ENCODE measurements at places on chromosomes 12 and 14. TPM values are rescaled to one million over a fixed set of nuclear protein-coding genes. Genes with fewer than 3 reads are reported as not detected.

Gene MYH7
- total RNA-seq, result not detected

Gene NKX2-8
- total RNA-seq, result not detected

Gene CLEC7A
- not detected for total RNA-seq

Gene ACOT4
- total RNA-seq, result 2.2 TPM

Gene KLRB1
- total RNA-seq, result not detected

Gene TMEM132D
- total RNA-seq, result under 0.01 TPM

Gene KRT73
- not detected for total RNA-seq

Gene ADAM21
- total RNA-seq, result 0.32 TPM

Gene TAS2R30
- total RNA-seq, result 12.6 TPM

Gene KRT78
- total RNA-seq, result not detected

Gene CMA1
- total RNA-seq, result not detected

Gene PROX2
- not detected for total RNA-seq

Gene EID3
- 18.2 TPM for total RNA-seq

Gene IL31
- total RNA-seq, result not detected

Gene BDKRB1
- total RNA-seq, result 21.7 TPM

Gene ARL1
- 112 TPM for total RNA-seq

Gene VSX2
- total RNA-seq, result not detected

Gene SEL1L
- 125 TPM for total RNA-seq

Gene BHLHE41
- total RNA-seq, result 1.7 TPM

Gene ITGB7
- total RNA-seq, result 1.3 TPM

Gene ASIC1
- total RNA-seq, result 3.7 TPM

Gene TTC5
- total RNA-seq, result 15.7 TPM

All from articular chondrocyte of knee joint (primary cell).